Suppressor macrophage (primary cell): ENCODE measurements at places on chromosomes 6 and 20.

DNA sequence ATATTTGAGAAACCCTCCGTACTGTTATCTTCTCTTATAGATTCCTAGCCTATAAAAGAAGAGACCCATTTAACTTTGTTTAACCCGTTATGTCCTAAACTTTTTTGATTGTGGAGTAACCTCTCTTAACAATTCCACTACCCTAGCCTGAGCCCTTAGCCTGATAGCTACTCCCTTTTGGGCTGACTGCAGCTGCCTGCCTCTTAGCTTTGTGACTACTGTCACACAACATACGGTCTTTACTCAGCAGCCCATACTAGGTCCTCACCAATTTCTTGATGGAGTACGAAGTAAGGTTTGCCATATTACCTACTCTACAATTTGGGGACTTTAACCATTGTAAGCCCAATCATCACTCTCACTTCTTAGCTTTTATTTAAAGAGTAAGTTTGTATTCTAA is 72.7 kb downstream of the QRSL1 start:
- DNase-seq = no peak

DNA sequence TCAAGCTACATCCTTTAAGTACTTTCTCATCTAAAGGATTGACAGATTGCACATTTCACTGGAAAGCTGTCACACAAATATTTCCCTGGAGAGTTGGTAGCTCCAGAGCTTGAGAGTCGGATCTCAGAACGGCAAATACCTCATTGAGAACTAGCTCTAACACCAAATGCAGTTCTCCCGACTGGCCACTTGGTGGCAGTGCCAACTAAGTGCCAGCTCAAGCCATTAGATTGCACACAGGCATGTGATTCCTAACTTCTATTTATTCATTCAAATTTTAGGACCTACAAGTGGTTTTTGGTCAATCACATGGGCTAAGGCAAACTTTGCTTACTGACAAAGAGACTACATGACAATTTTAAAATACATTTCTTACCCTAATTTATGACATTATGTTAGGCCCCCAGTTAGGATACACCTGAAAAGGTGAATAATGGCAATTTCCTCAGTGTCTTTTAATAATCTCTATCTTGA is 7.9 kb upstream of the MCHR2 start:
- peak; percentile 64 for DNase-seq

DNA sequence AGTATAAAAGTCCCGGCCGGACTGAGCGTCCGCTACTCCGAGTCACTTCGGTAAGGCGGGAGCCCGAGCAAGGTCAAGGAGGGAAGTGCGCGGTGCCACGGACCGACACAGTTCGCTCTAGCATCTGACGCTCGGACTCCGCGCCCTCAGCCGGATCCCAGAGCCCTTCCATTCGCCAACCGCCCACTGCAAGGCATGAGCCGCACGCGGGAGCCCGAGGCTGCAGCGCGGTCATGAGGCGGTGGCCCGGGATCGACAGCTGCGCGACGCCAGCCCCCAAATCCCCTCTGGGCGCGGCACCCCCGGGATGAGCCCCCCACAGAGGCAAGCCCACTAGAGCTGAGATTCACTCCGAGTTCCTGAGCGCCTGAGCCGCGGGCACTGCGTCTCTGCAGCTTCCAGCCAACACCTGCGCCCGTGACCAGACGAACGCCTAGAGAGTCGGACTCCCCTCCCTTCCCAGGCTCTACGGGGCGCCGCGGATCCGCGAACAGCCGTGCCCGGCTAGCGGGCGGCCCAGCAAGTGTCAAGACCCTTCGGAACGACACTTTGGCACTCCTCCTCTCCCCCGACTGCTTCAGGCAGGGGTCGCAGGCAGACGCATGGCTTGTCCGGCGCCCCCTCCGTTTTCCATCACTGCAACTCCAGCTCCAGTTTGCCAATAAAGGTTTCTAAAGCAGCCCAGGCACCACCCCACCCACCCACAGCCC is 725 bp upstream of the ISM1 start:
- peak; percentile 46 for DNase-seq

DNA sequence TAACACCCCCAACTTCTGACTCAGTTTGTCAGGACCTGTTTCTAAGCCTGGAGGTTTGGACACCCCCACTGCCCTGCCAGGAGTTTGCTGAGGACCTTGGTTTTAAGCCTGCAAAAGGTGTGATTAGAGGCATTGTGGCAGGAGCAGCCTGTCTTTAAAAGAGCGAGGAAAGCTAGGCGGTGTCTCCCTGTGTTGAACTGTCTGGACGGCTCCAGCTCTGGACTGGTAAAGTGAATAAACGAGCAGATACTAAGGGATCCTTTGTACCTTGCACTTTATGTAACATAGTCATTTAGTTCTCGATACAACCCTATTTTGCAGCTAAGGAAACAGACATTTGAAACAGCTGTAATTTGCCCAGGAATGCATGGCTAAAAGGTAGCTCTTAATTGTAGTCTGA is 14.4 kb downstream of the FAM83D start:
- DNase-seq = no peak

- no peak for DNase-seq
These were observed 9.7 kb downstream of the DYNLT1 start for GRCh38 chr6:158634695-158635426.

GRCh38 chr20:45545754-45546453 is 1.3 kb downstream of the EPPIN start:
- DNase-seq = peak; percentile 9

DNA sequence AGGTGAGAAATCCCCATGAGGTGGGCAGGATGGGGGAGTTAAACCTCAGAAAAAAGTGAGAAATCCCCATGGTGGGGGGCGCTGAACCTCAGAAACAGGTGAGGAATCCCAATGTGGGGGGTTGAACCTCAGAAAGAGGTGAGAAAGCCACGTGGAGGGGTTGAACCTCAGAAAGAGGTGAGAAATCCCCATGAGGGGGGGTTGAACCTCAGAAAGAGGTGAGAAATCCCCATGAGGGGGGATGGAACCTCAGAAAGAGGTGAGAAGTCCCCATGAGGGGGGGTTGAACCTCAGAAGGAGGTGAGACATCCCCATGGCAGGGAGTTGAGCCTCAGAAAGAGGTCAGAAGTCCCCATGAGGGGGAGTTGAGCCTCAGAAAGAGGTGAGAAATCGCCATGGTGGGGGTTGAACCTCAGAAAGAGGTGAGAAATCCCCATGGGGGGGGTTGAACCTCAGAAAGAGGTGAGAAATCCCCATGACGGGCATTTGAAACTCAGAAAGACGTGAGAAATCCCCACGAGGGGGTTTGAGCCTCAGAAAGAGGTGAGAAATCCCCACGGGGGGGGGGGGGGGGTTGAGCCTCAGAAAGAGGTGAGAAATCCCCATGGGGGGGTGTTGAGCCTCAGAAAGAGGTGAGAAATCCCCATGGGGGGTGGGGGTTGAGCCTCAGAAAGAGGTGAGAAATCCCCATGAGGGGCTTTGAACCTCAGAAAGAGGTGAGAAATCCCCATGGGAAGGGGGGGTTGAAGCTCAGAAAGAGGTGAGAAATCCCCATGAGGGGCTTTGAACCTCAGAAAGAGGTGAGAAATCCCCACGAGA is 14.3 kb upstream of the GOPC start:
- no peak for DNase-seq

GRCh38 chr6:10837009-10837621 is 1.2 kb downstream of the MAK start:
- peak; percentile 44 for DNase-seq

GRCh38 chr6:56062836-56063235 is 184.5 kb downstream of the COL21A1 start:
- DNase-seq = no peak

GRCh38 chr6:148747145-148747470 is 278 bp downstream of the UST start:
- peak; percentile 54 for DNase-seq

DNA sequence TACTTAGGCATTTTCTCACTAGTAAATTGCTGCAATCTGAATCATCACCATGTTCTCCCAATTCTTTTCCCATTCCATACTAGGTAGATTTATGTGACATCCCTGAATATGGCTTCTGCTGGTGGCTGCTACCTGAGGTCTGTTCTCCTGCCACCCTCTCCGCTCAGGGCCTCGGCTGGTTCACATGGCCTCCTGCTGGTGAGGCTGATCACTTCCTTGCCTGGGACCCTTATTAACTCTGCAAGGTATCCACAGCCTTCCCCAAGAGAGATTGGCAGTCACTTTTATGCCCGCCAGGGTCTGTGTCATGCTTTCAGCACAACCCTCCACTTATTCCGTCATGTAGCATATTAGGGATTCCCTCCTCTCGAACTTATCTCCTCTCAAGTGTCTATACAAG is 424.5 kb upstream of the FLRT3 start:
- no peak for DNase-seq

- peak; percentile 11 for DNase-seq
These were observed 43.2 kb upstream of the ADGRF5 start for GRCh38 chr6:46964716-46965519.

GRCh38 chr6:43826730-43827129 is 56.7 kb downstream of the VEGFA start:
- DNase-seq = no peak

DNA sequence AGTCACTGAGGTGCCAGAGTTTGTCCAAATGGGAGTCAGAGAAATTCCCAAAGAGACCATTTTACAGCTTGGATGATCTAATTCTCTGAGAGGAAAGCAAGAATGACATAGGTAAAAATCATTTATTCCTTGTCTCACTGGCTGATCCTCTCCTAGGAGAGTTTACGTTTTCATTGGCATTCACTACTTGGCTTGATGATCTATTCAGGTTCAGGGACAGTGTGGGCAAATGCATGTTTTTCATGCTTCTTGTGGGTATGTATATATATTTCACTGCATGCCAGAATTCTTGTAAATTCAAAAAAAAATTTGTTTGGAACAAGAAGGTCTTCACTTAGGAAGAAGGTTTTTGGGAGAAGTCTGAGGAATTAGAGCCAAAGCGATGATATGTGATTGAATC is 403.4 kb upstream of the JAG1 start:
- no peak for DNase-seq

DNA sequence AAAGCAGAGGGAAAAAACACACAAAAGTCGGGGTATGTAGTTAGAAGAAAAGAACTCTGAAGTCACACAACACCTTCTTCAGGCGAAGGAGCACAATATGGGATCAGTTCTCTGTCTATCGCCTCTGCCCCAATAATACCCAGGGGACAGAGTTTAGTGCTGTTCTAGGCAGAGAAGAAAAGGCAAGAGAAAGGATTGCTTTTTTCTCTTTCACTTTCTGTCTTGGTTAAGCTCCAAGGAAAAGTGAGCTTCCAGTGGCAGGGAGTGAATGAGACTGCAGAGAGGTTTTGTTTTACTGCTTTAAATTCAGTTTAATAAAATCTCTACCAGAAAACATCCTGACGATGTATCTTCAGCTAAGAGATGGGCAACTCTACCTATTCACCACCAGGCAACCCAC is 86.6 kb upstream of the STXBP5 start:
- no peak for DNase-seq

DNA sequence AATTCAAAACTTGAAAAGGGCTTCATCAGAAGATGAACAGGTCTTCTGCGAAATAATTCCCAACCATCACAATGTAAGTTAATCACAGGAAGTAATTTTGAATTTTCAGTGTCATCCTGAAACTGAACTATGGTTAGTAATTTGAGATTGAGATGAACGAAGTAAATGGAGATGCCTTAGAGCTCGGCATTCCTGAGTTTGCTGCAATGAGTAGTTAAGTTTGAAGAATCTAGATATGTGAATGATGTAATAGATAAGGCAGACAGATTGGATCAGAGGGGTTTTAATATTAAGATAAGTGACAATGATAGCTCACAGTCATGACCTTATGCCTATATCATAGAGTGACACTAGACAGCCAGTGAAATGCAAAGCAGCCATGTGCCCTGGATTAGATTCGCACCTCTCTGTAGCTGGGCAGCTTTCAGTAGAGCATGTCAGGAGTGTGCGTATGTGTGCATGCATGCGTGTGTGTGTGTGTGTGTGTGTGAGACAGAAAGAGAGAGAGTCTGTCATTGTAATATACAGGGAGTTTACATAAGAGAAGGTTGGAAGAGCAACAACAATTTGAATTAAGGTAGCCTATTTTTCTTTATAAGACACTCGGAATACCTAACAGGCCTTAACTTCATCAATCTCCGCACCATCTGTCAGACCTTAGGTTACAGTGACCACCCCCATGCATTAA is 233.0 kb downstream of the GMPR start:
- DNase-seq = no peak

GRCh38 chr20:11274141-11274594 is 600.4 kb upstream of the JAG1 start:
- peak; percentile 63 for DNase-seq

- DNase-seq = no peak
These were observed 185.0 kb upstream of the SPTLC3 start for GRCh38 chr20:12823734-12824133.
